ENCODE measurements at places on chromosomes 12 and 14. TPM values are rescaled to one million over a fixed set of nuclear protein-coding genes. Genes with fewer than 3 reads are reported as not detected.

Gene KDM2B
- total RNA-seq: 20.2 TPM

Gene HHIPL1
- total RNA-seq: 4.0 TPM

Gene CELA1
- not detected for total RNA-seq

Gene LYZ
- total RNA-seq: not detected

Gene COX8C
- not detected for total RNA-seq

Gene PIANP
- not detected for total RNA-seq

Gene SIX1
- under 0.01 TPM for total RNA-seq

Gene PPHLN1
- total RNA-seq: 65.7 TPM

Gene ALDH6A1
- 13.0 TPM for total RNA-seq

Gene RDH11
- 167 TPM for total RNA-seq

Gene RNU6-8
- not detected for total RNA-seq

Gene OAS3
- 20.2 TPM for total RNA-seq

Gene ZNF268
- total RNA-seq: 14.2 TPM

Gene ZNF664
- 11.0 TPM for total RNA-seq

Gene MYF5
- total RNA-seq: not detected

Gene PSMA6
- total RNA-seq: 324 TPM

Gene ADCY6
- 14.7 TPM for total RNA-seq

Gene GAPDH
- total RNA-seq: 8,126 TPM

Gene PMCH
- total RNA-seq: not detected

Gene FAM222A
- 0.71 TPM for total RNA-seq

Gene SLC17A8
- total RNA-seq: 0.29 TPM

Gene MBD6
- 5.8 TPM for total RNA-seq

Gene KRT80
- total RNA-seq: 0.53 TPM

Gene CEBPE
- total RNA-seq: not detected

Gene NPFF
- total RNA-seq: not detected

Gene C12orf54
- not detected for total RNA-seq

Gene IL26
- total RNA-seq: not detected

Gene DPY19L2
- 1.4 TPM for total RNA-seq

Gene ZNF384
- 16.7 TPM for total RNA-seq

Gene FKBP11
- 72.3 TPM for total RNA-seq

Gene MYH6
- total RNA-seq: not detected

Gene TMEM52B
- 10.4 TPM for total RNA-seq

Gene ASPG
- total RNA-seq: not detected

Measured in myometrial cell (primary cell).